Progenitor cell of endocrine pancreas (in vitro differentiated cells): ENCODE measurements at places on chromosomes 3 and 15. TPM values are rescaled to one million over a fixed set of nuclear protein-coding genes. Genes with fewer than 3 reads are reported as not detected.

- H3K4me1 ChIP-seq: peaks cover 12% of the 10 kb centered on the region
- no peak for DNase-seq
- H3K27ac ChIP-seq: peak overlapping the region; percentile 42
These were observed 165.5 kb upstream of the TGFBR2 start for GRCh38 chr3:30440880-30441279.

DNA sequence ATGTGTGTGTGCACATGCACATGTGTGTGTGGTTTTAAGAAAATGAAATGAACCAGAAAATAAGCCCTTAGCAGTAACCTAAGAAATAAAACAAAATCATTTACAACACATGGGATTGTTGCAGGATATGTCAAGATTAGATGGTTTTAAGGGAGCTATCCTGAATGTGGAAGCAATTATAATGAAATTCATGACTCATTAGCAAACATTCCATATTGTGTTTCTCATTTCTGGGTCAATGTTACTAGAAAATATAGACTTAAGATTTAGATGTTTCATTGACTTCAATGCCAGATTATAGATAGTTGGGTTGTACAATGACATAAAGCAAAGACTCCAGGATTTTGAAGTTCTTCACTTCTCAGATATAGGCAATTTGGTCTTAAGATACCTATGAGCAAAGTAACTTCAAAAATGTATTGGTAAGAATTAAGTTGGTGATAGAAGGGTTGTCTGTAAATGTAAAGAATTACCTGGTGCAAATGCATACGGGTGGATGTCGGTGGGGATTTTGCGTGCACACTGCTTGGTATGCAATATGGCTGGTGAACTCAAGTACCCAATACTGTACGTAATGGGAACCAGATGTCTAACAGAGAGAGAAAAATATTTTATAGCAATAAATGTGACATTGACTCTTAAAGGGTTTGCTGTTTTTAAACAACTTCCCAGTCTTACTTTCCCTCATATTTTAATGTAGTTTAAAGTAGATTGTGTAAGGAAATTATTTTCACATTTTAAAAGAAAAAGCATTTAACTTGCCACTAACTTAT is 53.9 kb upstream of the NR2F2 start:
- DNase-seq: no peak
- H3K36me3 ChIP-seq: peaks cover 1% of the 10 kb centered on the region
- H3K27me3 ChIP-seq: no peaks in the 10 kb centered on the region
- H3K4me1 ChIP-seq: no peaks in the 10 kb centered on the region

DNA sequence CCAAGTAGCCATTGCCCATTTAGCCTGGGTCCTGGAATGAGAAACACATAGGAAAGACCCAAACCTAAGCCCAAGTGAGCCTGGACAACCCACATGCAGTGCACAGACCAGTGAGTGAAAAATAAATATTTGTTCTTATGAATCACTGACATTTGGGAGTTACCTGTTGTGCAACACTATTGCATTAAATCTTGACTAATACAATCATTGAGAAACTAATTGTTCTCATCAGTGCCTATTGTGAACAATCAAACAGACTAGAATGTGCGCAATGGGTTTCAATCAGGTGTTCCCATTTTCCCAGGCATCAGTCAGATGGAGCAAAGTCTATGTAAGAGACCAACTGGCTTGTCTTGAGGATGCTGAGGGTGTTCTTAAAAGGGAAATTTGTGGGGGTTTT is 54.7 kb upstream of the CNOT10 start:
- no peaks in the 10 kb centered on the region for H3K4me1 ChIP-seq
- no peak for DNase-seq
- no peak overlapping the region for H3K4me3 ChIP-seq
- no peaks in the 10 kb centered on the region for H3K27me3 ChIP-seq
- no peaks in the 10 kb centered on the region for H3K36me3 ChIP-seq

CKMT1A gene
- 4.0 TPM in 2 replicates for total RNA-seq

GABRB3 gene
- total RNA-seq: 20.9 and 23.2 TPM in 2 replicates
